HFFc6 (cell line): ENCODE measurements at places on chromosomes 13 and 19. TPM values are rescaled to one million over a fixed set of nuclear protein-coding genes. Genes with fewer than 3 reads are reported as not detected.

DNA sequence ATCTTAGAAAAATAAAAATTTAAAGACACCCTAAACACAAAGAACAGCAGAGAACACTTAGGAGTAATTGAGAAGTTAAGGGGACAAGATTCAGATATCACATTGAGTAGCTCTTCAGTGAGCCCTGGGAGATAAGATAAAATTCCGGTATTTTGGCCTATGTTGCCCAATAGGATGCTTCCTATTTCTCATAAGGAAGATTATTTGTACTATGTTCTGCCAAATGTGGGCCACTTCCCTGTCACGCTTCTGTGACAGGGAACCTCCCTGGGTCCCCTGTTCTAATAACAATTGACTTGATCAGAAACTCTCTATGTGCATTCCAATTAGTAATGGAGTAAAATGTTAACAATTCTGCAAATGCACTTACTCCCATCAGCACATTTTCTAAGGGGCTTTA, 310.7 kb downstream of the MYO16 start:
- no peak for DNase-seq

DNA sequence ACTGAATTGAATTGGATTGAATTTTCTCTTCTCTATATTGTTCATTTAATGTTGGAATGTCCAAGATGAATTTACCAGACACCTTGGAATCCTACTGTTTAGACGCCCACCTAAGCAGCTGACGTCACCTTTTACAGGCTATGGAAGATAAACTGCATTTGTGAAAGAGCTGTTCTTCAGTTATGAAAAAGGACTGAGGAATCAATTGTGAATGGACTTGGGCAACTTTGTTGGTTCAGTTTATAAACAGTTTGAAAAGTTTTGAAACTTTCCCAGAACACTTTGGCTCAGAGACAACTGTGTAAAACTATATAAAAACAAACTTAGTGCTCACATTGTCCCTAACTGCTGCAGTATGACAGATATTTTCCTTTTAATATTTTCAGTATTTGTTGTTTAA, 590.8 kb upstream of the SPRY2 start:
- DNase-seq = no peak

GRCh38 chr13:108249150-108249549, 20.4 kb upstream of the TNFSF13B start:
- DNase-seq = no peak

C2CD4C gene
- not detected in 3 replicates for total RNA-seq

LRRC25 gene
- total RNA-seq = not detected in 3 replicates

SIAH3 gene
- total RNA-seq = not detected in 2 replicates

KLK7 gene
- not detected in 2 replicates for total RNA-seq
